ENCODE measurements at places on chromosomes 1 and 21. TPM values are rescaled to one million over a fixed set of nuclear protein-coding genes. Genes with fewer than 3 reads are reported as not detected.

GRCh38 chr1:48049823-48050535 is 52.8 kb upstream of the TRABD2B start:
- no peak for DNase-seq

- DNase-seq: no peak
These were observed 2.0 kb downstream of the SKI start for GRCh38 chr1:2229911-2230731.

ALX3 gene
- not detected for total RNA-seq

- DNase-seq: no peak
These were observed 30.2 kb upstream of the CD1D start for GRCh38 chr1:158150523-158150922.

IL22RA1 gene
- not detected for total RNA-seq

DNA sequence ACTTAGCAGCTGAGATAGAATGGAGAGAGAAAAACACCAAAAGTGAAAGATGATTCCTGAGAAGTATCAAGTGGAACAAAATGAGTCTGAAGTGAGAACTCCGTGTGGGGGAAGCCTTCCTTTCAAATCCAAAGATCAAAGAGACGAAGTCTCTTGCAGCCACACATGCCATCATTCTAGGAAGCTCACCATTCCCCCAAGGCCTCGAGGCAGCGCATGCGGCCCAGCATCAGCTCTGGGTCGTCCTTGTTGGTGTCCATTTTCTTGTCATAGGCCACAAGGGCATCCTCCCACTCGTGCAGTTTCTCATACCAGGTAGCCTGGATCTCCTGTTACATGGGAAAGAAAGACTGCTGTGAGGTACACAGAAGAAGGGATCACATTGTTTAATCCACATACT is 32.2 kb upstream of the ANGPTL7 start:
- DNase-seq: no peak
